Inflammatory macrophage treated with lipopolysaccharide for 4 hours (primary cell): ENCODE measurements at places on chromosomes 7 and 10.

DNA sequence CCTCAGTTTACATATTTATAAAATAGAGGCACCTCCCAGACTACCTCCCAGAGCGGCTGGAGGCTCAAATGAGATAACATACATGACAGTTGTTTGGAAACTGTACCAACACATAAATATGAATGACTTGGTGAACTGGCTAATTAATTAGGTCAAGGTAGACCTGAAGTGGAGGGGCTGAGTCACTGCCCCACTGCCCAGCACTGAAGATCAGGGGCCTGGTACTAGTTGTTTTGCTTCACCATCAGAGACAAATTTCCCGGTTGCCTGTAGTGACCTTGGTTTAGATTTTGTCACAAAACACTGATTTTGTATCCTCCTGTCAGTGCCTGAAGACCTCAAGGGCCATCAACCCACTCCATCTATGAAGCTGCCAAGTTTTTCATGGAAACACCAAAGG lies 41.8 kb downstream of the JAZF1 start:
- no peak for DNase-seq

GRCh38 chr10:76179806-76180205 lies 748.4 kb downstream of the LRMDA start:
- no peak for DNase-seq

- DNase-seq: no peak
Measured at GRCh38 chr10:4718544-4718943, 107.5 kb upstream of the AKR1E2 start.

DNA sequence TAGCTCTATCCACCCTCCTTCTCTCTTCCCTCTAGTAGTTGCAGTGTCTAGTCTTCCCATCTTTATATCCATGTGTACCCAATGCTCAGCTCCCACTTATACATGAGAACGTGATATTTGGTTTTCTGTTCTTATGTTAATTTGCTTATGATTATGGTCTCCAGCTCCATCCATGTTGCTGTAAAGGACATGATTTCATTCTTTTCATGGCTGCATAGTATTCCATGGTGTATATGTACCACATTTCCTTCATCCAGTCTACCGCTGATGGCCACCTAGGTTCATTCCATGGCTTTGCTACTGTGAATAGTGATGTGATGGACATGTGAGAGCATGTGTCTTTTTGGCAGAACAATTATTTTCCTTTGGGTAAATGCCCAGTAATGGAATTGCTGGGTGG lies 6.5 kb downstream of the PRSS2 start:
- no peak for DNase-seq

- no peak for DNase-seq
Measured at GRCh38 chr7:131145770-131146169, 181.9 kb upstream of the MKLN1 start.

GRCh38 chr7:115008465-115009114 lies 86.7 kb downstream of the MDFIC start:
- DNase-seq: no peak

GRCh38 chr10:110802551-110803238 lies 69.0 kb upstream of the PDCD4 start:
- peak; percentile 84 for DNase-seq

DNA sequence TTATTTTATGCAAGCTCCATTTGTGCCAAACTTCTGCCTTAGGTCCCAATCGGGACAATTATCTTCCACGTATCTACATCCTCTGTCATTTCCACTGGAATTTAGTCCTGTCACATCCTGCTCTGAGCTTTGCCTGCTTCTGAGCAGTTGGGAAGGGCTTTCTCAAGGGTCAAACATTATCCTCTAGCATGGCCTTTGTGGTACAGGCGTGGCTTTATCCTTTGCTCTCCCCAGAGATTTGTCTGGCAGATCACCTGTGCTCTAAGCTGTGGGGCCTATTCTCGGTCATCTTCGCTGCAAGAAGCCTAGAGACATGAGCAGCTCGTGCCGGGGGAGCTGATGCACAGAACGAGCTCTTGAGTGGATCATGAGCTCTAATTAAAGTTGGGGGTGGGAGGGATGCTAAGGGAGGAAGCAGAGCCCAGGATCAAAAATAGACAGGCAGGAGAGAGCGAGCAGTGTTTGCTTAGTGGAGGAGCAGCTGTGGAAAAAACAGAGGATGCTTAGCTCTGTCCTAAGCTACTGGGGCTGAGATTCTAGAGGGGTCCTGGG lies 19.8 kb upstream of the TMEM273 start:
- no peak for DNase-seq

DNA sequence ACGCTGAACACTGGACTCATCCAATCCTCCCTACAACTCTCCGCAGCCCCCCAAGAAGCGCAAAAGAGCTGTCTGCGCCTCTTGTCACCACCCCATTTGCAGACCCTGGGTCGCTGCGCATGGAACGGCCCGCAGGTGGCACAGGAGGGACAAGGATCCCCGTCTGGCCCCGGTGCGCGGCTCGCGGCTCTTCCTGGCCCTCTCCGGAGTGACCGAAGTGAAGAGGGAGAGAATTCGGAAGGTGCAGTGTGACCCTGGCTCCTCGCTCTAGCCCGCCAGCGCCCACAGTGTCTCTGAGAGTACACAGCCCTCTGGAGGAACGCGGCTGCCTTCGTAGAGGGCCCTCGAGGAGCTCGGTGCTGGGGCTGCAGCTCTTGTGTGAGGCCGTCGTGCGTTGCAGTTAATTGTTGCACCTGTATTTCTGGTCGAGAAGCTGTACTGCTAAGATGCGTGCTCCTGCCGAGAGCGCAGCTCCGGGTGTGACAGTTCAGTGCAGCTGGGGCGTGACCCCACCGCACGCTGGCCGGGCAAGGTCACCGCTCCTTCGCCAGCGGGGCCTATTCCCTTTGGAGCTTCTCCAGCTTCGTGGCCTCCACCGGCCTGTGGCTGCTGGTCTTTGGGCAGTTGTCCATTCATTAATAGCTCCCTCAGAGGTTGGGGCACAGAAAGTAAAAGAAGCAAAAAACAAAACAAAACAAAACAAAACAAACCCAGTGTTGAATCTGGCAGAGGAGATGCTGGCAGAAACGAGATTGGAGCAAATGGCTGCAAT lies 119.0 kb downstream of the SEC23IP start:
- no peak for DNase-seq

DNA sequence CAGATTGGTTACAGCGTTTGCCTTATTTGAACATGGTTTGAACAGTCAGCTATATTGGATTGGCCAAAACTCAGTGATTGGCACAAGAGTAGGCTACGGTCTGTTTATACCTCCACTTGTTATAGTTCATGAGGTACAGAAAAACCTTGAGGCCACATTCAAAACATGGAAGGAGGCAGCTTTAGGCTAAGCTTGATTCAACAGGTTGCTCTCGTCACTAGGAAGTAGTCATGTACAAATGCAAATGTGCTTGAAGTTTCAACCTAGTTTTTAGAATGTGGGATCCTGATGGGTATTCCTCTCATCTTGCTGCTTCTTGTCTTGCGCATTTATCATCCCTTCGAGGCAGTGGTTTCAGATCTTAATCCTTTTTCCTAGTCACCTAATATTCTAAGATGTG lies 132.1 kb downstream of the MGMT start:
- no peak for DNase-seq

DNA sequence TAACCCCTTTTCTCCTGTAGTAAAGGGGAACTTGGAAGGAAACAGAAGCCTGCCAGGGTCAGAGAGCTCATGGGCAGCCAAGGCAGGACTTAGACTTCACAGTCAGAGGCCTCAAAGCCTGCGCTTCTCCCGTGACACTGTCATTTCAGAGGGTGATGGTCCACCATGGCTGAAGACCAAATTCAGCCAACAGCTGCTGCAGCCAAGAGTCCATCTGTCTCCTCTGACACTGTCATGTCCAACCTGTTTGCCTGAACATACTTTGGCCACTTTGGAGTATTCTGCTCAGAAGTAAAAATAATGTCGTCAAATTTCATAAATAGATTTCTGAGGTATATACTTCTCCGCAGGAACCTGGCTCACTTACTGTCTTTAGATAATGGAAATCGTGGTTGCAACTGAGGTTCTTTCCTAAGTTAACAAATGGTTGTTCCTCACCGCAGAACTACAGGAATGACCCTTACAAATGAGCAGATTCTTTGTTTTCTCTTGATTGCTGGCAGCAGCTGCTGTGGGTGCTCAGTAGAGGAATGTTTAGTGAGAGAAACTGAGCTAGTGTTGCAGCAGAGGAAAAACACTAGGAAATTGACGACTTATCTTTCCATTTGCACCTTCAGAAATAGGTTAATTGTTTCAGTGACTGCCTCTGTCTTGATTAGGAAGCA lies 626.5 kb downstream of the SDK1 start:
- DNase-seq: no peak

DNA sequence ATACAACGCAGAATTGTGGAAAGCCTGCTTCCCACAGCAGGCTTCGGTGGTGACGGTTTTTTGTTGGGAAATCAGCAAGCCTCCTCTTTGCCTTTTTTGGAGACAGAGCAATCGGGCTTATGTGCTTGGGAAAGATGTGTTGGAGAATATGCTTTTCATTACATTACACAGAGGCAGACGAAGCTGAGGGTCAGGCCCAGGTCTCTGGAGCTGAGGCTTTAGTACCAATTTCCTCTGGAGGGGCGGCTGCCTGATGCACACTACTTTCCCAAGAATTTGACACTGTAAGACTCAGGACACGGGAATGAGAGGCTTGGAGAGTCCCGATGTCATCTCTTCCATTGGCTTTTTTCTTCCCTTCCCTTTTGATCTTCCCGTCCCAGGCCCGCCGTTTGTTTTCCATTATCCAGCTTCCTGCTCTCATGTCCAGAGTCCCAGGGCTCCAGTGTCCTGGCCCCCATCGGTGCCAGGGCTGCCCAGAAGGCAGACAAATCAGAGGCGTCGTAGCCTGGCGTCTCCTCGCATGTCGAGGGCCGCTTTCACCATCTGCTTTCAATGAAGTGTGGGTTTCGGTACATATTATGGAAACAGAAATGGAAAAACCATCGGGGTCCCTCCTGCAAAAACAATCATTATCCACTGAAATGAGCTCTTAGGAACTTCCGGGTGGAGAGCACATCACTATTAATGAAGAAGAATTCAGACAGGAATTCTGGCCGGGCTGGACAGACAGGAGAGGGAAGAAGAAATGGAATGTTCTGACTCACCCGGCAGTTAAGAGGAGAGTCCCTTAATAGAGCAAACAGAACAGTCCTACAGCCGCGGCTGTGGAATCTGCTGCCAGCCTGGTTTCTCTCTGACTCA lies 123.0 kb upstream of the JCAD start:
- no peak for DNase-seq

GRCh38 chr10:100520811-100521210 lies 1.1 kb upstream of the SEC31B start:
- DNase-seq: no peak

- DNase-seq: no peak
Measured at GRCh38 chr10:17963431-17963830, 11.7 kb downstream of the SLC39A12 start.

- no peak for DNase-seq
Measured at GRCh38 chr10:85420501-85421191, 945.9 kb downstream of the GRID1 start.

DNA sequence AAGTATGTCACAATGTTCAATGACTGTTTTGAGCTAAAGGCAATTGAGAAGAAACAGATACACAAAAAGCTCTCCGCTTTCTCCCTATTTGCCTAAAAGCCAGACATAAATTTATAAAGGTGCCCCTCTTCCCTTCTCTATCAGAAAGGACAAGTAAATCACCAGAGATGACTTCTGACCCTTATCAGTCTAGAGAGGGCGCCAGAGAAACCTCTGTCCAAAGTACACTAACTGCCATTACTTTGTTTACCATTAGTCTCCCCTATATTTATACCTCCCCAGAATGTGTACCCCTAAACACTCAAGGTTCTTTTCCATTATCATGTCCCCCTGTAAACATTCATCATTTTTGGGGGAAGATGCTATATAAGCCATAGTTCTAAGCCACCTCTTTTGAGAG lies 49.3 kb downstream of the TPK1 start:
- peak; percentile 3 for DNase-seq

DNA sequence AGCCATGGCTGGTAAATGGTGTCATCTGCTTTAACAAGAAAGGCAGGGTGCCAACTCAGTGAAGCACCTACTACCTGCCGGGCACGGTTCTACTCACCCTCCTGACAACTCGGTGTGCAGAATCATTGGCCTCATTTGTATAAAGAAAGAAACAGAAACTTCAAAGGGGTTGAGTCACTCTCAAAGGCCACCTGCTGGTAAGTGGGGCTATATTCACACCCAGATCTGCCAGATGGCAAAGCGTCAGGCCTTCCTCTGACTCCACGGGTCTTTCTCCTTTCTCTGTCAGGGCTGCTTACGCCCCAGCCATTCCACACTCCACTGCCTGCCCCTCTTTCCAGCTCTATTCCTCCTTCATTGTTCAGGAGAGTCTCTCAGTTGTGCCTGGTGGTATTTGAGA lies 309.2 kb downstream of the GFRA1 start:
- DNase-seq: no peak

- DNase-seq: no peak
Measured at GRCh38 chr10:102841827-102842345, 4.7 kb upstream of the CYP17A1 start.

DNA sequence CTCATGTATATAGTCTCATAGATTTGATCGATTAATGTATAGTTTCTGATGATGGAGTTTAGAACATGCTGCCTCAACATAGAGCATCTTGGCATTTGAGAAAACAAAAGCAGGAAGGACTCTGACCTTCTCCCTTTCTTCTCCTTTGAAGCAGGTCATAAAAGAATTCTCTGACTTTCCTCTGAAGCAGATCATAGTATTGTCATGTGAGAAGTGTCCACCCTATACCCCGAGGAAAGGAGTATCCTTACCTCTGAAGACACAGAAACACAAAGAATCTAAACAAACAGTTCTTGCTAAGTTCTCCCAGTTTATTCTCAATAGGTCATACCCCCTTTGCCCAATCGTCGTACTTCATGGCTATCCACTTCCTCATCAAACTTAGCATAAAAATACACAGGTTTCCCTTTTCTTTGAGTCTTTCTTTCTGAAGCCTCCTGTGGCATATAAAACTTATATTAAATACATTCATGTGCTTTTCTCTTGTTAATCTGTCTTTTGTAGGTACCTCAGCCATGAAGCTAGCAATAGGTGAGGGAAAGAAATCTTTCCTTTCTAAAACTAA lies 194.9 kb downstream of the REEP3 start:
- DNase-seq: peak; percentile 56

GRCh38 chr7:14504134-14504533 lies 398.4 kb downstream of the DGKB start:
- DNase-seq: no peak

GRCh38 chr7:116502201-116503096 lies 2.9 kb downstream of the CAV2 start:
- DNase-seq: no peak
